ENCODE measurements at places on chromosomes 6 and 20. TPM values are rescaled to one million over a fixed set of nuclear protein-coding genes. Genes with fewer than 3 reads are reported as not detected.

GRCh38 chr6:44049989-44050871 is 77.0 kb downstream of the MRPL14 start:
- DNase-seq: no peak

GRCh38 chr20:61974357-61974665 is 91.4 kb downstream of the TAF4 start:
- no peak for DNase-seq

Gene PRPF6
- polyA plus RNA-seq: 42.8 TPM

Gene RIPK1
- polyA plus RNA-seq: 5.9 TPM

Gene SDCBP2
- polyA plus RNA-seq: 6.7 TPM

- no peak for DNase-seq
These were observed 68.2 kb upstream of the TNFAIP3 start for GRCh38 chr6:137798846-137799245.

Gene NKX2-4
- 0.12 TPM for polyA plus RNA-seq

Measured in H1 (cell line).